ENCODE measurements at places on chromosomes 1 and 21.
A peak's percentile ranks its signal among the peaks of the same experiment; 100 is the strongest.

DNA sequence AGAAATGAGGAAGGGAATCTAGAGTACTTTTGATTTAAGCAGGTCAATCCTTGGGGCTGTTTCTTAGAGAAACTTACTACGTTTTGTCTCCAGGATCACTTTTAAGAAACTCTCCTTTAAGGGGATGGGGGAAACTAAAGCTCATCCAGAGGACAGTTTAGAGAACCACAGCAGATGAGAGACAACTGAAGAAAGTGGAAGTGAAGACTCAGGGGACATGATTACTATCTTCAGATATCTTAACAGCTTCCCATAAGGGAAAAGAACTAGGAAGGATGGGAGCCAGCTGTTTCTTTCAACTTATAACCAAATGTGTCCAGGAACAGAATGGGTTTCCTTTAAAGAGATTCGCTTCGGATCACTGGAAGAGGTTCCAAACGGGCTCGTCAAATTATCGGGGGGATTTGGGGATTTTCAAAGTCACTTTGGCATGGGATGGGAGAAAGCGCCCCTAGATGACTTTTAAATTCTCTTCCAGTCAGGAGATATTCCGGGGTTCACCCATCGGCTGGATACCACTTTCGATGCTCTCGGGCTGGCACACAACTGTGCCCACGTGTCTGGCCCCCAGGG lies 1.2 kb downstream of the SCMH1 start:
- DNase-seq: peak; percentile 32

- DNase-seq: peak; percentile 65
Measured at GRCh38 chr1:9231648-9232332, 2.8 kb upstream of the H6PD start.

DNA sequence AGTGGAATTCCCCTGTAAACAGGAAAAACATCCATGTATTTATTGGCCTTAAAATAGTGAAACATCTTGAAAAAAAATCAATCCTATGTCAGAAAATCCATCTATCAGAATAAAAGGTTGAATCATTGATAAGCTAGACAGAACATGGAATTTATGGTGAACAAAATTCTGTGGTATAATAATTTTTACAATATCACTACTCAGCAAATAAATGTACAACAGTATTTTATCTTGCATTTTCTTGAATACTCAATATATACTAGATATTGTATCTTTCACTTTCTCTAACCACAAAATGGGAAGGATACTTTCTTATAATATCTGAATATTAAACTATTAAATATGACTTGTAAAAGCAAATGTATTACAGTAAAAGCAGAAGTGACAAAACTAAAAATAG lies 5.7 kb upstream of the UBE4B start:
- no peak for DNase-seq

DNA sequence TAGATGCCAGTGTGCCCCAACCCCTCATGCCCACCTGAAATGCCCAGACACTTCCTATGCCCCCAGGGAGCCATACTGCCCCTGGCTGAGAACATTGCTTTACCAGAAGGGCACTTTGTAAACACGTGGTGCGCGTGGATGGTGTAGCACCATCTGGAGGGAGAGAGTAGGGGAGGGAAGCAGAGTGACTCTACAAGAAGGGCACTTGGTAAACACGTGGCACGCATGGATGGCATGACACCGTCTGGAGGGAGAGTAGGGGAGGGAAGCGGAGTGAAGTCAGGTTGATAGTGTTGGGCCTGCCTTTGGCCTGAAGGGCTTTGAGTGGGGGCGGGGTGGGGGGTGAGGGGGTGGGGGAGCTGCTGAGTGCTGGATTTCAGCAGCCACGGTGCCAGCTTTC lies 324.0 kb upstream of the VAMP3 start:
- no peak for DNase-seq

DNA sequence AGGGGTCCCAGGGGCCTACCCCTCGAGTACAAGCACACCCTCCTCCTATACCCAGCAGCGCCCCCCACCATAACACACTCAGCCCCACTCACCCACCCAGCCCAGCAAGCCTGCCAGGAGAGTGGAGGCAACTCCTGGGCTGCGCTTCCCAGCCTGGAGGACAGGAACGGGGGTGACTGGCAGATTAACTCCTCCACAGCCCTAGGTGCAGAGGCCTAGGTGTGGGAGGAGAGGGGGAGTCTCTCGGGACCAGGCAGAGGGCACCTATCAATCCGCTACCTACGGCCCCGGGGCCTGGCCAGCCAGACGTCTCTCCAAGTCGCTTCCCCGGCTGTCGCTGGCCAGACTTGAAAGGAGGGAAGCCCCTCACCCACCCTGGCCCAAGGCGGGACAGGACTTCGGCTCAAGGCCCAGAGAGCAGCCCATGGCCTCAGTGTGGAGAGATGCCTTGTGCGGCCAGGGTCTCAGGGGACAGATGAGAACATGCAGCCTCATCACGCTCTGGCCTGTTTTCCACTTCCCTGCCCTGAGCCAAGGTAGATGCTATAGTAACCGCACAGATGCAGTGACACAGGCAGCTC lies 24.9 kb downstream of the MATN1 start:
- no peak for DNase-seq

DNA sequence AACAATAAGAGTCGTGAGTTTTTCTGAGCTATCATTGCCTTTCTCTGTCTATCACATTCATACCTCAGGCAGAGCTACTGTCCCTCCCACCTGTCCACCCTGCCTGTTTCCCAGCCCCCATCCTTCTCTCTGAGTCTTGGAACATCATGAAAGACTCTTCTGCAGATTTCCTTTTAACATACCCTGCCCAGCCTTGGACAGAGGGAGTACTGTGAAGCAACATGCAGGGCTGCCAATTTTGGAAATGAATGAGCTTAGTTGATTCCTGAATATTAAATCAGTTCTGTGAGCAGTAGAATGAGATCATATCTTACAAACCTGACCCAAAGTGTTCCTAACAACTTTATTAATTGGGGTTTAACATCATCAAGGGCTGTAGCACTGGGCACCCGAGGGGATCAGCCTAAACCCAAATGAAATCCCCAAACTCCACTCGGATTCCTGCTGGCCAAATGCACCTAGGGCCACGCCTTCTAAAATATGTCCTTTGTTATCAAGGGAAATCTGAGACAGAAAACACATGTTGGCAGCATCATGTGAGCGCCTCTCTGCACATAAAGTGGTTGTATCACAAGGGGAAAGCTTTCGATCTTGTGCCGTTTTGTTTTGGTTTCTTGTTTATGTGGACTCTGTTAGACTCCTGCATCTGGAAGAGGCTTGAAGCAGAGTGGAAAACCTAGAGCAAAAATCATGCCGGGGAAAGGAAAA lies 357.6 kb downstream of the KIF26B start:
- peak; percentile 21 for DNase-seq

- no peak for DNase-seq
Measured at GRCh38 chr1:107593501-107594209, 371.3 kb downstream of the VAV3 start.

GRCh38 chr1:182309631-182310351 lies 81.8 kb downstream of the GLUL start:
- DNase-seq: no peak

DNA sequence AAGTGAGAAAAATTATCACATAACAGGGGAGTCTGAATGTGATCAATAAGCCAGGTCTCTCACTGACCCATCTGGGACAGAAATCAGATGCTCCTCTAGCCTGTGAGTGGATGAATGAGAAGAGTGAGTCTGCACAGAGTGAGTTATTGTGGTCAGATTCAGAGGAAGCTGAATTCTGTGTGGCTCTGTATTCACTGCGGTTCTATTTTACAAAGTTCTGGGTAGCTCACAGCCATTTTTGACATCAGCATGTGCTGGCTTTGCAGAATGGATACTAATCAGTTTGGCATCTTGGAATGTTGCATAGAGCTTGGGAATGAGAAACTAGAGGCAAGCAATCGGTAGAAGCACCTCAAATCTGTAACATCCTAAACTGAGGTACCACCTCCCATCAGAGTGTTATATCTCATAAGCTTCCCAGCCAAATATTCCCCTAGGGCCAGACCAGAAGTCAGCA lies 3.8 kb downstream of the COLGALT2 start:
- DNase-seq: peak; percentile 64

GRCh38 chr1:182444497-182444896 lies 5.4 kb upstream of the RGSL1 start:
- no peak for DNase-seq

- DNase-seq: no peak
Measured at GRCh38 chr1:174116042-174116441, 43.3 kb upstream of the RABGAP1L start.

GRCh38 chr1:78673120-78673519 lies 23.5 kb downstream of the IFI44 start:
- no peak for DNase-seq

DNA sequence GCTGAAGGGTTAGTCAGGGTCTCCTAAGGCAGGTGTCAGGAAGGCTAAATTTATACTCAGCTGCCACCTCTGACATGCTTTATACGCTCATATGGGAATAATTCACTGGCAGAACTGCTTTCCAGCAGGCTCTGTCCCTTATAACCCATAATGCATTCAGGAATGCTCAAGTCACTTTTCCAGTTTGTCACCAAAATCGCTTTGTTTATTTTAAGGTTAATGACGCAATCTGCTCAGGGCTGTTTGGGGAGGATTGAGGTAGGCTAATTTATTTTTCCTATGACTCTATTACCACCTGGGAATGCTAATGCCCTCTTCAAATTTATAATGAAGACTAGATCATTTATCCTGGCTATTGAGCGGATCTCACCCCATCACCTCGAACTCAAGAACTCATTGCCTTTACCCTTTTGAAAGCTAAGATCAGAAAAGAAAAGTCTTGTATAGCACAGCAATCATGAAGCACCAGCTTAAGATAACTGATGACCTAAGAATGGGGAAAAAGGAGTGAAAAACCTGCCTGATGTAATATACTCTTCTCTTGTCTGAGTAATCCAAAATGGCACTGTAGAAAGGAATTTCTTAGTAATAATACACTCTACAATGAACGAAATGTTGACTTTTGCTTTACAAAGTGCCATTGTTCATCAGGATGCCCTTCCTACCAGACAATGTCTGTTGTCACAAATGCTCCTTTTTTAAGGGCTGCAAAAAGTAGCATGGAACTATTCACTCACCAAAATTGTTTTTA lies 97.9 kb upstream of the EXO1 start:
- peak; percentile 4 for DNase-seq

GRCh38 chr1:234997201-234997895 lies 131.3 kb downstream of the TOMM20 start:
- DNase-seq: peak; percentile 100
